ENCODE measurements at places on chromosomes 1 and 21.

GRCh38 chr1:154837672-154838171 is 32.4 kb downstream of the KCNN3 start:
- DNase-seq = no peak

- no peak for DNase-seq
Observed at GRCh38 chr1:76568573-76569238, 298.6 kb upstream of the ST6GALNAC5 start.

GRCh38 chr1:232626452-232626851 is 3.5 kb downstream of the SIPA1L2 start:
- no peak for DNase-seq

GRCh38 chr1:9211291-9211811 is 23.2 kb upstream of the H6PD start:
- DNase-seq = no peak

GRCh38 chr1:42730988-42731387 is 9.0 kb downstream of the CLDN19 start:
- no peak for DNase-seq

GRCh38 chr1:3037281-3038040 is 16.2 kb downstream of the ACTRT2 start:
- DNase-seq = no peak

- DNase-seq = no peak
Observed at GRCh38 chr1:206824331-206824730, 41.1 kb upstream of the IL20 start.

GRCh38 chr1:104878203-104878909 is 1128.7 kb downstream of the AMY1C start:
- no peak for DNase-seq

DNA sequence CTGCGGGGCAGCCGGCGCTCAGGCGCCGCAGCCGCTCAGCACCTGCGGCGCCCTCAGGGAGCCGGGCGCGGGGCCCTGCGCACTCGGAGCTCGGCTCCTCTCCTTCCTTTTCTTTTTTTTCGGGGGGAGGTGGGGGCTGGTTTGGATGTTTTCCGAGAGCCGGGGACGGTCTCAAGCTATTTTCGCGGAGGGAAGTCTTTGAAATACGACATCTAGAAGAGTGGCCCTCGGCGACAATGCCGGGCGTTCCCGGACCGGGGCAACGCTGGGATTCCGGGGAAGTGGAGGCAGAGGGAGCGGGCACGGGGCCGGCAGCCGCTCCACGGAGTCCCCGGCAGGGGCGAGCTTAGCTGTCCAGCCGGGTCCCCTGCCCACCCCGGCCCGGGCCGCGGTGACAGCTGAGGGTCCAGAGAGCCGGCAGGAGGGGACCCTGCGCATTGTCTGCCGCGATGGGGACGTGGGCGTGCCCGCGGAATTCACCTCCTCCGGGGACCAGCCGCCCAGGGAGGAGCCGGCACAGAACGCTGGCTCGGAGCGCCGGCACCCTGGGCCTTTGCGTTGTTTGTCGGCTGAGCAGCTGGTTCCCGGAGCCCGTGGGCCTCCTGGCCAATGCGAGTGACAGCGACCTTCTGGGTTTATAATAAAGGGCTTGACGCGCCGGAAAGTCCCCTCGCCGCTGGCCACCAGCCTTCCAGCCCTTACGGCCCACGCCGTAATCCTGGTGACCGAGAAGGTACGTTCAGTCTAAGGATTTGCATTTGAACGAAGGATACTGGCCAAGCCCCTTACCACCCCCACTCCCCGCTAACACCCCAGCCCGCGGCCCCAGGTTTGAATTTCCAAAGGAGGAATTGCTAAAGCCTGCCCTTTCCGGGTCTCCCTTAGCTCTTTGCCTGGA is 582 bp downstream of the SLC37A1 start:
- no peak for DNase-seq

GRCh38 chr1:14251871-14252270 is 346.6 kb upstream of the KAZN start:
- no peak for DNase-seq

GRCh38 chr1:164579381-164579780 is 20.4 kb downstream of the PBX1 start:
- DNase-seq = no peak

- no peak for DNase-seq
Observed at GRCh38 chr1:216804111-216804510, 80.9 kb upstream of the ESRRG start.

All from forelimb muscle (tissue), 1 donor.